Stimulated activated CD8-positive, alpha-beta memory T cell treated with anti-CD3 and anti-CD28 coated beads, Interleukin-7, amount 100 ng/mL, for 24 hours (primary cell): ENCODE measurements at places on chromosomes 13 and 19.

GRCh38 chr13:70630247-70630646, 522.0 kb upstream of the KLHL1 start:
- DNase-seq: no peak

DNA sequence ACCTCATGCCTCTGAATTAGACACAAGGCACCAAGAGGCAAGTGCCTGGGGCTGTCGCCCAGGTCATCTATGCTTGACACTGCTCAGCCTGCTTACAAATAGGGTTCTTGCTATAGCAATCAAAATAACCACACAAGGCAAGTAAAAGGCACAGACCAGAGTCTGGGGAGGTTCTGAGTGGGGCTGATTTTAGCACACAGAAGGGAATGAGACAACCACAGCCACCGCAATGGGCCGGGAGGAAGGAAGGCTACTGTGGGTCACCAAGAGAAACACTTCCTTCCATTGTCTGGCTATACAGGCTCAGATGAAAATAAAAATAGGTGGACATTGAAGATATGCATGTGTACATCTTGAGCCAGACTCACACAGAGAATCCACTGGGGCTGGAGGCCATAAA, 159.1 kb downstream of the DLEU7 start:
- DNase-seq: no peak

GRCh38 chr13:29994911-29995595, 144.6 kb upstream of the UBL3 start:
- no peak for DNase-seq

- no peak for DNase-seq
Observed at GRCh38 chr19:18842166-18842565, 10.4 kb downstream of the UPF1 start.

DNA sequence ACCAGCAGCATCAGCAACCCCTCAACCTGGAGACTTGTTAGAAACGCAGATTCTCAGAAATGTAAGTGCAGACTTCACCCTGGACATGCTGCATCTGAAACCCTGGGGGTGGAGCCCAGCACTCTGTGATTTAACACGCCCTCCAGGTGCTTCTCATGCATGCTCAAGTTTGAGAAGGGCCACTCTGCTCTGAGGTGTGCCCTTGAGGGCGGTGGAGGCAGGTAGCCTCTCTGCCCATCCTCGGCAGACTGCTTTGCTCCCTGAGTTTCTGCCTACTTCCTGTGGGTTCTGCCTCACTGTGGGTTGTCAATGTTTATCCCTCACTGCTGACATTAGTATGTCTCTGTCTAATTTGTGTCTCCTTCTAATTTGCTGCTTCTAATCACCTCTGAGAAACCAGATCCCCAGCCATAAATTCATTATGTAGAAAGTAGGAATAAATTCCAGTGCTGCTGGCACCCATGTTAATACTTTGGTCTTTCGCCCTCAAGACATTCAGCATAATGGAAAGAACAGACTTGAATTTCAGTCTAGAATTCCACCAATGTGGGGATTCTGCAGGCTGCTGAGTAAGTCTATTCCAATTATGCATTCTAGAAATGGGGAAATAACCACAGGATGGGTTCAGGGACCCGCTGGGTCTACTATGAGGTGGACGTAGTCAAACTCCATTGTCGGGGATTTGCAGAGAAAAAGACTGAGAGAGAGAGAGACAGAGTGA, 51.3 kb upstream of the CYSLTR2 start:
- no peak for DNase-seq

DNA sequence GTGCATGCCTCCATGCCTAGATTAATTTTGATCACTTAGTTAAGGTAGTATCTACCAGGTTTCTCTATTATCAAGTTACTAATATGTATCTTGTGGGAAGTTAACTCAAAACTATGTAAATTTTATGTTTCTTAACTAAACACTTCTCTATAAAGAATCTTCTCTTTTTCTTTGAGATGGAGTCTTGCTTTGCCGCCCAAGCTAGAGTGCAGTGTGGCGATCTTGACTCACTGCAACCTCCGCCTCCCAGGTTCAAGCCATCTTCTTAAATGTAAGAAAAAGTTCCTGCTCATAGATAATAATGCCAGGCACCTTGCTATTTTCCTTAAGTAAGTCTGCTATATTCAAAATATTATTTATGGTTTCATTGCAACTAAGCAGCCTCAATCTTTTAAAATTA, 58.4 kb downstream of the ELF1 start:
- DNase-seq: no peak

- DNase-seq: no peak
Observed at GRCh38 chr19:2478756-2479555, 3.0 kb downstream of the GADD45B start.

DNA sequence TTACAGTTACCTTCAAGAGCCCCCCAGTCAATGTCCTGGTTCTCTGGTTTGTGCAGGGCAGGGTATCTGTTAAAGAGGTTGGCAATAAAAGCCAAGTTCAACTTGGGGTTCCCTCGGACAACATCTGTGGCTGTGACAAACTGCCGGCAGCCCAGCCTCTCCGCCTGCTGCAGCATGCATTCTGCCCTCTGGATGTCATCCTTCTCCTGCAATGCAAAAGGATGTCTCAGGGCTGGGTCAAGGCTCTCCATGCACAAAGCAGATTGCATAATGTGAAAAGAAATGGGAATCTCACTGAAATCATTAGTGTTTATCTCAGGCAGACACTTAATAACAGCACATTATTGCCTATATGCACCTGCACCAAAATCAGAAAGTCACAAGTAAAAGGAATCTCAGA, 35.1 kb downstream of the LCP1 start:
- DNase-seq: no peak

- DNase-seq: no peak
Observed at GRCh38 chr19:32372726-32373517, 27.5 kb downstream of the ZNF507 start.

- DNase-seq: no peak
Observed at GRCh38 chr13:33782631-33783030, 35.3 kb upstream of the RFC3 start.

GRCh38 chr19:6736917-6737283, 480 bp downstream of the GPR108 start:
- DNase-seq: no peak

DNA sequence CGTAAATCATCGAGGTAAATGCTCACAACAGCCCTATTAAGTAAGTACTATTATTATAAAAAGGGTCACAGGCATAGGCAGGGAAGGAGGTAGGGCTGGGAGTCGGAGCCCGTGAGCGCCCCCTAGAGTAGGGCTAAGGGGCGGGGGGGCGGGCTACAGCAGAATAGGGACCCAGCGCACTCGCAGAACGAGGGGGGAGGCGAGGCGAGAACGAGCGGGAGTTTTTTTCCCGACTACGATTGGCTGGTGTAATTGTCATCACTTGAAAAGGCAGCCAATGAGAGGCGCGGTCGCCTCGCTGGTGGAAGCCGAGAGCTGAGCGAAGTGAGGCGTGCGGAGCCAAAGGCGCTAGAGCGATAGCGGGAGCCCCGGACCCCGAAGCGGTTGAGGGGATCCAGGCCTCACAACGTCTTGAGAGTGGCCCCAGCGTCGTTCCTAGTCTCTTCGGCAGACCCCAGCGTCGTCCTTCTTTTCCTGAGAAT, 24.2 kb downstream of the KEAP1 start:
- DNase-seq: peak; percentile 73

DNA sequence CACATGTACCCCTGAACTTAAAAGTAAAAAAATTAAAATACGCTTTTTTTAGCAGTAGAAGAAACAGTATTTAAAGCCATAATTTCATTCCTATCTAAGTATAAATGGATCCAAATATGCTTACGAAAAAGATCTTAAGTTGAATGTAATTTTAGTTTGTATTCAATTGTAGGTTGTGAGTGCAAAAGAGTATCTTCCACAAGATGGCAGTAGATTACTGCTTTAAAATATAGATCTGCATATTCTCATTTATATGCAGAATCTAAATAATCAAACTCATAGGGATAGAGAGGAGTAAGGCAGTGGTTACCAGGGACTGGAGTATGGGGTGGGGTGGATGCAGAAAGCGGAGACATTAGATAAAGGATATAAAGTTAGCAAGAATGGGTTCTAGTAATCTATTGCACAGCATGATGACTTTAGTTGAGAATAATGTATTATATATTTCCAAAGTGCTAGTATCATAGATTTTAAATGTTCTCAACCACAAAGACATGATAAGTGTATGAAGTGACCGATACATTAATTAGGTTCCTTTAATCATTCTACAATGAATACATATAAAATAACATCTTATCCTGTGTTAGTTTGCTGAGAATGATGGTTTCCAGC, 14.2 kb downstream of the OR7A17 start:
- no peak for DNase-seq

DNA sequence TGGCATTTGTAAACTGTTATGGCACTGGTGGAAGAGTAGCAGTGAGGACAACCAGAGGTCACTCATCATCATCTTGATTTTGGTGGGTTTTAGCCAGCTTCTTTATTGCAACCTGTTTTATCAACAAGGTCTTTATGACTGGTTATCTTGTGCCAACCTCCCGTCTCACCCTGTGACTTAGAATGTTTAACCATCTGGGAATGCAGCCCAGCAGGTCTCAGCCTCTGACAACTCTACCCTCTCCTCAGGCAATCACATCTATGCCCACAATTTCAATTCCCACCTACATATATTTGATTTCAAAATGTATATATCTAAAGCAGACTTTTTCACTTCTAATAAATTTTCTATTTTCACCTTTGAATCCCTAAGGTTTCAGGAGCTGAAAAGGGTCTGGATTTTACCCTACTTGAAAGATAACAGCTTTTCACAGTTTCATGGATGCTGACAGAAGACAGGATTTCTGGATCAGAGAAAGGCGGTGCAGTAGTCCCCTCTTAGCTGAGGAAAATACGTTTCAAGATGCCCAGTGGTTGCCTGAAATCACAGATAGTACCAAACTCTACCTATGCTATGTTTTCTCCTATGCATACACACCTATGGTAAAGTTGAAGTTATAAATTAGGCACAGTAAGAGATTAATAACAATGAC, 1171.8 kb downstream of the DIAPH3 start:
- no peak for DNase-seq

DNA sequence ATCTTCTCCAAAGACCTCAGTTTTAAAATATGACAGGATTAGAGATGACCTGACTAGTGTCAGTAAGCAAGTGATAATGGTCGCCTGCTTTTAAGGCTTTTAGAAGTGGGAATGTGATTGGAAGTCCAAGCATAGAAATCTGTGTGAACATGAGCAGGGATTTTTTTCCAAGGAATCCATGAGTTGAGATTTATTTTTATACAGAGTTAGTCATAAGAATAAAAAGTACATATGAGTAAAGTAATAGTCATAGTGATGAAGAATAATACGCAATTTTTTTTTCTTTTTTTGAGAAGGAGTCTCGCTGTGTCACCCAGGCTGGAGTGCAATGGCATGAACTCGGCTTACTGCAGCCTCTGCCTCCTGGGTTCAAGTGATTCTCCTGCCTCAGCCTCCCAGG, 1.6 kb downstream of the ZNF546 start:
- DNase-seq: no peak

DNA sequence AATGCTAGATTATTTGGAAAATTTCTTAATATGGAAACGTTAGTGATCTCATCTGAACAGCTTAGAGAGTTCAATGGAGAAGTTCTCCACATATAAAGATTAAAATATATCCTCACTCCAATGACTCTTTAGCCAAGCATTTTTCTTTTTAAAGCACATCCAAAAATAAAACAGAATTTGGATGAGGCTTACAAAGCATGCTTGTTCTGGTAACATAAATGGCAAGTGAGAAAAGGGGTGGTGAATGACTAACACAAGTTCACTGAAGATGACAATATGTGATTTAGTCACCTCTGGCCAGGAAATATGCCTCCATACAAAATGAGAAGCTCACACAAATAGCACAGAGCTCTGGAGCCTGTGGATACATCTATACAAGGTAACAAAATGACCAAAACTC, 253.0 kb downstream of the PCDH20 start:
- no peak for DNase-seq
